ENCODE measurements at places on chromosomes 3 and 15.

- peaks cover 2% of the 10 kb centered on the region for H3K36me3 ChIP-seq
- no peak overlapping the region for H3K27ac ChIP-seq
- no peaks in the 10 kb centered on the region for H3K27me3 ChIP-seq
Measured at GRCh38 chr3:60674870-60675269, 576.4 kb downstream of the FHIT start.

GRCh38 chr3:66465587-66465986 is 35.2 kb downstream of the LRIG1 start:
- H3K4me3 ChIP-seq: no peak overlapping the region
- no peak for DNase-seq
- H3K36me3 ChIP-seq: no peaks in the 10 kb centered on the region
- H3K4me1 ChIP-seq: peaks cover 2% of the 10 kb centered on the region
- peaks cover 27% of the 10 kb centered on the region for H3K27me3 ChIP-seq

DNA sequence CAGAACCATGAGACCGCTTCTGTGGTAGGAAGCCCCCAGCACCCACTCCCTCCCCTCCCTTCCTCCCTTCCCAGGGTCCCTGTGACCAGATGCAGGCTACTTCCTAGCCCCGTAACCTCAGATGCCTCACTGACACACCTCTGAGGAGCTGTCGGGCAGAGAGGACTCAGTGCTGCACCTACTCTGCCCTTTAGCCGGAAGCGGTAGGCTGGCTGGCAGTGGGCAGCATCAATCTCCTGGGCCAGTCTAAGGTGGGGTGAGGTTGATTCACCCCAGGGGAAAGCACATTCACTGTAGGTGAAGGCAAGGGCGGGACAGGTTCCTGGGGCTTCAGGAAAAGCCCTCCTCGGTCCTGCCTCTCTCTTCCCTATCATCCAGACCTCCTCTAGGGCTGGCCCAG is 19.1 kb downstream of the CSRNP1 start:
- peaks cover 4% of the 10 kb centered on the region for H3K36me3 ChIP-seq
- H3K4me1 ChIP-seq: peaks cover 34% of the 10 kb centered on the region
- no peaks in the 10 kb centered on the region for H3K27me3 ChIP-seq

GRCh38 chr3:189049458-189050236 is 122.1 kb upstream of the TPRG1 start:
- no peak overlapping the region for H3K4me3 ChIP-seq
- no peak for DNase-seq
- H3K27ac ChIP-seq: no peak overlapping the region

DNA sequence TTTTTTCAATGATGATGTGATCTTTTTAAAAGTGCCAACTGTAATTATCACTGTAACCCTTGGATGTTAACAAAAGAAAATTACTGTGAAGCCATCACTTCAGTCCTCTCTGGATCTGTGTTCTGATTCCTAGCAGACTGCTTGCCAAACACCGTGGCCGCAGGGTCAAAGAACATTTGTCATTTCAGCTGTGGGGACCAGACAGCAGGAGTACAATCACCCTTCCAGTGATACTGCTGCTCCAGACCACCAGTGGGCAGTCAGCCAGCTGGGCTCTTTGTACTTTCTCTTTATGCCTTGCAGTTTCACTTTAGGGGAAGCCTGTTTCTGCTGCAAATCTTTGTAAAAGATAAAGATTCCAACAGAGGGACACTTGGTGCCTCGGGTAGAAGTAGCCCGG is 770.0 kb downstream of the GRM7 start:
- H3K27me3 ChIP-seq: no peaks in the 10 kb centered on the region
- peak; percentile 29 for DNase-seq
- no peaks in the 10 kb centered on the region for H3K36me3 ChIP-seq
- H3K4me3 ChIP-seq: no peak overlapping the region

- no peak overlapping the region for H3K4me3 ChIP-seq
- no peaks in the 10 kb centered on the region for H3K36me3 ChIP-seq
- no peak for DNase-seq
- H3K4me1 ChIP-seq: peaks cover 35% of the 10 kb centered on the region
- no peaks in the 10 kb centered on the region for H3K27me3 ChIP-seq
Measured at GRCh38 chr3:188389711-188390342, 235.9 kb downstream of the LPP start.

- no peaks in the 10 kb centered on the region for H3K36me3 ChIP-seq
- H3K27me3 ChIP-seq: peaks cover 60% of the 10 kb centered on the region
- H3K4me1 ChIP-seq: peaks cover 13% of the 10 kb centered on the region
- H3K4me3 ChIP-seq: peak within 1 kb of the TSS; percentile 37
- no peak within 1 kb of the TSS for H3K27ac ChIP-seq
Measured at GRCh38 chr3:127915115-127915936, at the start of gene KBTBD12. Gene KBTBD12, plus strand, starts transcription at chr3:127915232. Its CDS starts 7,830 bp downstream, at chr3:127923062.

GRCh38 chr15:42914728-42915497 is 5.7 kb downstream of the TTBK2 start:
- no peak for DNase-seq
- H3K36me3 ChIP-seq: no peaks in the 10 kb centered on the region
- peaks cover 11% of the 10 kb centered on the region for H3K4me1 ChIP-seq
- no peak overlapping the region for H3K4me3 ChIP-seq
- H3K27me3 ChIP-seq: no peaks in the 10 kb centered on the region
- H3K27ac ChIP-seq: no peak overlapping the region
